ENCODE measurements at places on chromosomes 1 and 21.

- no peak for DNase-seq
Measured at GRCh38 chr1:11804666-11805421, 920 bp downstream of the MTHFR start.

- no peak for DNase-seq
Measured at GRCh38 chr21:38266732-38267131, 9.9 kb downstream of the KCNJ15 start.

DNA sequence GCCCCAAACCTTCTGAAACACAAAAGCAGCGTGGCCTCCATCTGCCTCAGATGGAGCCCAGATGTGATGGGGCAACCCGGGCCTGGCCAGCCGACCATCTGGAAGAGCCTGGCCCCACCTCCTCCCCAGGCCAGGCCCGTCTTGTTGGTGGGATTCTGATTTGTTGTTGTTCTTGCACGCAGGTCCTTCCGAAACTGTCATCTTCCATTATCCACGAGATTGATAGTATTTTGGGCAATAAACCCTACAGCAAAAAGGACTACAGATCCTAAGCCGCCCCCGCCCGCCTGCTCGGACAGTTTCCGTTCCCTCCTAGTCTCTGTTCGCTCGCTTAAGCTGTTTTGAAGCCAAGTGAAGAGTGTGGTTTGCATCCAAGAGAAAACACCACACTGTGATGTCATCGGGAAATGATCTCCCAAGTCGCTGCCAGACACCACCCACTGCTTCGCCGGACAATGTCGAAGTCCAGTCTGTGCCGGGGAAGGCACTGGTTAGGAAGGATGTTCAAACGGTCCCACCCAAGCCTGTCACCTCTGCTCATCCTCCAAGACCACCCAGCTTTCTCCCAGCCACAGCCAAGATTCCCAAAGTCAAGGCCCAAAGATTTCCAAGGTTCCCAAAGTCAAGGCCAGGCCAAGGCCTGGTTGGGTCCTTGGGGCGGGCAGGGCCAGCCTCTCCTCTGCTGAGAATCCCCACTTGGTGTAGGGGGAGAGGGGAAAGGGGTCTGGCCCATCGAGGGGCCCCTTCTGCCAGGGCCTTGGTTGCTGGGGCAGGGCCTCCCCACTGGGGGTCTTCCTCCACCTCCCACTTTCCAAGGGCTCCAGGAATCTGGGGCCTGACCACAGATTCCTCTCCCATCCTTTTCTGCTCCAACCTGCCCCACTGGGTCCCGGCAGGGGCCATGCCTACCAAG lies 52.9 kb downstream of the KCNAB2 start:
- DNase-seq: no peak

DNA sequence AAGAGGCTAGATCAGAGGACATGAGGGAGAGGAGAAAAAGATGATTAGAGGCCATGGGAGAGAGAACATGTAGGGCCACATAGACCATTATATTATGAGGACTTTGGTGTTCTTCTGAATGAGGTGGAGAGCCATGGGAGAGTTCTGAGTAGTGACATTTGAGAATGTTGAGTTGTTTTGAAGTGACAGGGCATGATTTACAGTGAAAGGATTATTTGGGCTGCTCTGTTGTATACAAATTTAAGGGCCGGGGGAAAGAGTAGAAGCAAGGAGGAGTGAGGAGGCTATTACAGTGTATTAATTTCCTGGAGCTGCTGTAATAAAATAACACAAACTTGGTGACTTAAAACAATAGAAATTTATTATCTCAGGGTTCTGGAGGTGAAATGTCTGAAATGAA lies 102.5 kb upstream of the RGS4 start:
- no peak for DNase-seq

DNA sequence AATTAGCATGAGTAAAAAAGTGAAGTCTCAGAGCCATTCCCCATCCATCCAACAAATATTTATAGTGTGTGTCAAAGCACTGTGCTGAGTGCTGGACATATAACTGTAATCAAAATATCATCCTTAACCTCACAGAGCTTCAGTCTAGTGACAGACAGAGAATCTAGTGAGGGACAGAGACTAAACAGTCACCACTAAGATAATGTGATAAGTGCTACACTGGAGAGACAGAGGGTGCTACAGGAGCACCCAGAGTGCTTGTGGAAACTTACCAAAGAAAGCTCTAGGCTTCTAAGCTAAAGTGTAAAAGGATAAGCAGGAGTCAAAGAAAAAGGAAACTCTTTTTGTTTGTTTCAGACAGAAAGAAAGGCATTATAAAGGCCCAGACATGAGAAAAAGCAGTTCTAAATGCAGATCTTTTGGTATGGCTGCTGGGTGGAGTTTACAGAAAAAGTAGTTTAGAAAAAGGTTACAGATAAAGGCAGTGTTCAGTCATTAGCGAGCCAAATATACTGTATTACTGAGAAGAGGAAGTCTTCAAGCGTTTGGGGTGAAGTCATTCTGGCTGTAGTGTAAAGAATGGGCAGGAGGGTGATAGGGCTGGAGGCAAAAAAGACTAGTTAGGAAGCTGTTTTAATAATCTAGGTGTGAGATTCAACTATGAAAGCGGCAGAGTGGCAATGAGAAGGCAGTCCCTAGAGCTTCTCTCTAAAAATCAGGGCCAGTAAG lies 83.8 kb downstream of the SCMH1 start:
- no peak for DNase-seq

DNA sequence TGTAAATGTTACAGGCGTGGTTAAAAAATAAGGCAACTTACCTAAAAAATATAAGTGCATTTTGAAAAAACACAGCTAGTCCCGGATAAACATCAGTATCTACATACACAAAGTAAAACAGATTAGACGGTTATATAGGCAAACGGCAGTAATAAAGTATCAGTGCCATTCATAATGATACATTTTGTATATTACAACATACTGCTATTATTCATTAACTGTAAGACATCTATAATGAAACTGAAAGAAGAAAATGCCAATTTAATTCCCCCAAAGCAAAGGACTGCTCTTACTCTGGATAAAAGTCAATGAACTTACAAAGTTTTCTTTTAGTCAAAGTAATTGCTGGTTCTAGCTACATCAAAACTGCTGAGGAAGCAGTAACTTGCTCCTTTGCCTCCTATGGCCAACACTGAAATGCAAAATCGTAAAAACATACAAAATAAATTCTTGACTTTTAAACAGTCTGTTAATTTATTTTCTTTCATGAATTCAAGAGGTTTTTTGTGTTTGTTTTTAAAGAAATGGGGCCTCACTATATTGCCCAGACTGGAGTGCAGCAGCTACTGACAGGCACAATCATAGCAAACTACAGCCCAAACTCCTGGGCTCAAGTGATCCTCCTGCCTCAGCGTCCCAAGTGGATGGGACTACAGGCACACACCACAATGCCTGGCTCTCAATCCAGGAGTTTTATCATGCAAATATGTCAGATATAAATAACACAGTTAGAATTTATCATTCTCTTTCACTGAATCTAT lies 23.9 kb downstream of the TMEM50B start:
- DNase-seq: no peak

GRCh38 chr1:6490181-6491080 lies 1.0 kb downstream of the PLEKHG5 start:
- peak; percentile 31 for DNase-seq

GRCh38 chr21:44298301-44298700 lies 1.6 kb upstream of the PFKL start:
- DNase-seq: no peak

GRCh38 chr21:39799178-39799577 lies 54.2 kb downstream of the IGSF5 start:
- DNase-seq: no peak

GRCh38 chr1:211279340-211279739 lies 20.2 kb downstream of the RCOR3 start:
- DNase-seq: no peak

GRCh38 chr1:2178875-2179274 lies 15.7 kb downstream of the FAAP20 start:
- DNase-seq: no peak

GRCh38 chr1:203559523-203559922 lies 65.6 kb downstream of the OPTC start:
- no peak for DNase-seq

- DNase-seq: no peak
Measured at GRCh38 chr1:231860221-231861088, 233.9 kb downstream of the DISC1 start.

DNA sequence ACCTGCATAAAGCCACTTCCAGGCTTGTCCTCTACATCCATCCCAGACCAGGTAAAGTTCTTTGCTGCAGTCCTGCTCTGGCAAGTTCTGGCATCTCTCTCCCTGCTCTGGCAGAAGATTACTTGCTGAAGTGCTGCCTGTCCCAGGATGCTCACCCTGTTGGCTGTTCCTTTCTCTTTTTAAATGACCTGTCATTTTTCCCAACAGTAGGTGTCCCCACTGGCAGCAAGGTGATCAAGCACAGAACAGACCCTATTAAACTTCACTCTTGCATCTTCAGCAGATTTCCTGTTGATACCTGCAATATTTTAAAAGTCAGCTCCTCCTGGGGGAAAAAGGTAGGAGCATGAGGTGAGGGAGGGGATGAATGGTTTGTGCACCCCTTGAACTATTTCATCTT lies 332.6 kb downstream of the PBX1 start:
- no peak for DNase-seq

DNA sequence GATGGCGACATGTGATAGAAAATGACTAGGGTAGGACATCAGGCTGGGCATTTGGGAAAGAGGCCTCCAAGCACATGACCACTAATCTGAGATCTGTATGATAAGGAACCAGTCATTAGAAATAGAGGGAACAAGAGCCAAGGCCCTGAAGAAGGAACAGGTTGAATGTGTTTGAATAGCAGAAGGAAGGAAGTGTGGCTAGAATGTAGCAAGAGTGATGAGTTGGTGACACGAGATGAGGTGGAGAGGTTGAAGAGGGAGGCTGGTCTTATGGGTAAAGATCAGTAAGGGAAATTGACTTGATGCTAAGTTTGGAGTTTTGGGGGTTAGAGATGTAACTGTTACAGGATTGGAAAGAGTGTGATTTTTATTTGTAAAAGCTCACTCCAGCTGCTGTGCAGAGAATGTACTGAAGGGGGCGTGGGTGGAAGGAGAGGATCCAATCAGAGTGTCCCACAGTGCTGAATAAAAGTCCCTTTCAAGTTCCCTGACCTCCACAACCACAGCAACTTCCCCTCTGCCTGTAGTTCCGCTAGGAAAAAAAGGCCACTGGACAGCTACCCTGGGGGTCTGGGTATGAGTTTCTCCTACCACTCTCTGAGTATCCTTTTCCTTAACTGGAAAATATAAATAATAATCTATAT lies 295.0 kb downstream of the OMA1 start:
- no peak for DNase-seq

GRCh38 chr1:221309723-221310122 lies 430.5 kb downstream of the HLX start:
- no peak for DNase-seq

GRCh38 chr1:156656806-156657740 lies 15.2 kb downstream of the BCAN start:
- peak; percentile 70 for DNase-seq

DNA sequence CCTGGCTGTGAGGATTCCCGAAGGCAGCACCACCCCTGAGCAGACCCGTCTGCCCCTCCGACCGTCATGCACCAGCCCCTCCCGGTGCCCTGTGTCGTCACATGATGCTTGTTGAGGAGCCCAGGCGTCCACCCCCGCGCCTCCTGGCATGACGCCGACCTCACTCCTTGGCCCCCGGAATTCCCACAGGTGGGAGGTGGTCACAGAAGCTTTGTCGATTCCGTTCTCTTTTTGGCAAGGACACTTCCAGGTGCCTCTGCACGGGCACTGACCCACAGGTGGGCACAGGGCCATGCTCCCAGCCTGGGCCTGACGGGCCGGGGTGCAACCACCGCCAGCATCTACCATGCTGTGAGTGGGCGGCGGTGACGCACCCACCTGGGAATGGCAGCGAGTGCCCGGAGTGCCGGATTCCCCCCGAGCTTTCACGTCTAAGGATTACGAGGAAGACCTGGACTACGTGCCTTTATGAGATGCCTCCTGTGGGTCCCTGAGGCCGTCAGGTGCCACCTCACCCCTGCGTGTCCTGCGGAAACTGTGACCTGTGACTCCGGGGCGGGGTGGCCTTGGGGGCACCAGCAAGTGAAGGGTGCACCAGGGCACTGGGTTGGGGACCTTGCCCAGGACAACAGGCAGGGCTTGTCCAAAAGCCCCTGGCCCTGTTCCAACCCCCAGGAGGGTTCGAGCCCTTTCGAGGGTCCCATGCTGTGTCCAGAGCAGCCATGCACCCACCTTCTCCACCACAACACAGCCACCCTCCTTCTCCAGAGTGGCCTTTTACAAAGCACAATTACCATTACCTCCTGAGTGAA lies 31.4 kb upstream of the COL6A1 start:
- no peak for DNase-seq

- no peak for DNase-seq
Measured at GRCh38 chr1:114345930-114346479, 165.0 kb downstream of the TRIM33 start.

DNA sequence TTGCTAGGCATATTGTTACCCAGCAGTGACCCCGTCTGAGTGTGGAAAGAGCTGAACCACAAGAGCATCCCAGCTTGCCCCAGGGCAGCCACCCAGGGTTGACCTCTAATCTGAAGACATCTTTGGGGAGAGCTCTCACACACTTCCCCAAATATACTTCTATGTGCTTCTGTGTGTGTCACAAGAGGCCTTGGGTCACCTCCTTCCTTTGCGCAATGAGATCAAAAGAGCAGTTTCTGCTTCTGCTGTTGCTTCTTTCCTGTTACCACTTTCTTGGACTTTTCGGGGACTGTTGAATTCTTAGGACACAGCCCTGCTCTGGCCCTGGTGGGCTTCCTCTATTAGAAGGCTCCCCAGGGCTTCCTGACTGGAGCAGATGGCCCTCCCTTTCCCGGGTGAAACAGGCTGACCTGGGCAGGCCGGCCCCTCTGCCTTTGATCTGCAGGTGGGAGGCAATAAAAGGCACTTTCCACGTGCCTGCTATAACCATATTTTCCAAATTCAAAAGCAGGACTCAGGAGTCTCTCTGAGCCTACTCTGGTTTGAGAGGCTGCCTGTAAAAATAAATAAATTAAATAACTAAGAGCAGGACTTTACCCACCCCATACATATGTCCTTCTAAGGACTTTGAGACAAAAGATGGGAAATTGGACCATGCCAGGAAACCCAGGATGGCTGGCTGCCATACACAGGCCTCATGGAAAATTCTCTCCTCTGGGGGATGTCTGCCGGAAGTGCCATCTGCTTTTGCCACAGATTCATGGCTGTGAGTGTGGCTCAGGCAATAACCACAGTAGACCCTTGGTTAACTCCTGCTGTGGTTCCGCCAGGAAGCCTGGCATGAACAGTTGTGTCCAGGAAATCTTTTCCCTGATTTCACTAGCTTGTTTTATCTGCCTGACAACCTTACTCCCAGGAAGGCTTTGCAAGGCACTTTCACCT lies 28.3 kb upstream of the RCSD1 start:
- DNase-seq: no peak

DNA sequence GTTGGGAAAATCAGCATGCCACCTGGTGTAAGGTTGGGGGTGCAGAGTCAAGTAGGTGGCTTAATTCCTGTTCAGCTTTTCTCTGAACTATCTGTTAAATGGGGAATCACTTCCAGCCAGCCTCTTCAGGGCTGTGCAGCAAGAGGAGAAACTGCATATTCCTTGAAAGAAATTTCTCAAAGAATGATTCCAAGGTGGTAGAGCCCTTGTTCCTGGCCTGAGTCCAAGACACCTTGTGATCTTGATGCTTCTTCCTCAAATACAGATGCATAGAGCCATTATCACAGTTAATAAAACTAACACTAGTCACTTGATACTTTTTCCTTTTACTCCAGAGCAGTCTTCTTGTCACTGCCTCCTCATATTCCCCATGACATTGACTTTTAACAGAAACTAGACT lies 5.2 kb downstream of the TXLNA start:
- no peak for DNase-seq

GRCh38 chr1:77636864-77637263 lies 45.6 kb downstream of the ZZZ3 start:
- DNase-seq: no peak

- DNase-seq: no peak
Measured at GRCh38 chr1:111761717-111762116, 6.0 kb downstream of the DDX20 start.
